ENCODE measurements at places on chromosomes 11 and 22.

GRCh38 chr11:29712616-29713015, 304.2 kb downstream of the KCNA4 start:
- DNase-seq, result no peak

GRCh38 chr11:76972051-76972450, 62.1 kb upstream of the B3GNT6 start:
- DNase-seq, result no peak

DNA sequence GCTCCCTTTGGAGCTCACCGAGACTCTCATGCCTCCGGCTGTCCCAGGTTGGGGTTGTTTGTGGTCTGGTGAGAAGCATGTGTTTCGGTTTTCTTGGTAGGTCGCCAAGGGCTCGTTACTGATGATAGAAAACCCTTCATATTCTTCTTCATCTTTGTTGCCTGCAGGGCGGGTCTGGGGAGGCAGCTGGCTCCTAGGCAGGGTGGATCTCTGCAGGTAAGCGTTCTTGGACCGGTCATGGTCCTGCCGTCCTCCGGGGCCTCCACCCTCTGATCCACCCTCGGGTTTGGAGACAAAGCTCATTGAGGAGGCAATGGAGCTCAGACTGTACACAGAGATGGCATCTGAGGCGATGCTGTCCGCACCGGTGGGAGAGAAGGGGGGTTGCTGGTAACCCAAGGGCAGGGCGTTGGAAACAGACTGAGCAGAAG, 64.3 kb upstream of the PITPNB start:
- no peak for DNase-seq

GRCh38 chr11:46456269-46457001, 64.9 kb upstream of the CHRM4 start:
- no peak for DNase-seq

- no peak for DNase-seq
Measured at GRCh38 chr22:37344735-37345449, 62.6 kb downstream of the CYTH4 start.

Data from omental fat pad (tissue), 4 donors.